ENCODE measurements at places on chromosomes 12 and 14. TPM values are rescaled to one million over a fixed set of nuclear protein-coding genes. Genes with fewer than 3 reads are reported as not detected.

The PRH2 gene
- total RNA-seq = not detected

The MUCL1 gene
- not detected for total RNA-seq

The BEST3 gene
- total RNA-seq = not detected

The TMEM229B gene
- total RNA-seq = 2.0 TPM

The ZNF891 gene
- total RNA-seq = 1.7 TPM

The NOVA1 gene
- 7.9 TPM for total RNA-seq

The TMPRSS12 gene
- total RNA-seq = not detected

The APOLD1 gene
- 2.6 TPM for total RNA-seq

The PTPN21 gene
- 10.3 TPM for total RNA-seq

The PROX2 gene
- not detected for total RNA-seq

The PRPH gene
- 2.6 TPM for total RNA-seq

The FAIM2 gene
- 2.6 TPM for total RNA-seq

The MGAT4C gene
- total RNA-seq = not detected

The PRICKLE1 gene
- 3.6 TPM for total RNA-seq

The LBHD2 gene
- not detected for total RNA-seq

The GOLT1B gene
- total RNA-seq = 50.9 TPM

The AQP2 gene
- not detected for total RNA-seq

The LRRC43 gene
- 3.3 TPM for total RNA-seq

The CLEC4D gene
- total RNA-seq = not detected

The KCNH3 gene
- under 0.01 TPM for total RNA-seq

The CMA1 gene
- not detected for total RNA-seq

The RNU6-7 gene
- total RNA-seq = not detected

The MDGA2 gene
- under 0.01 TPM for total RNA-seq

The MYF5 gene
- not detected for total RNA-seq

The IFNG-AS1 gene
- not detected for total RNA-seq

The FOXM1 gene
- 2.8 TPM for total RNA-seq

The SLC39A2 gene
- total RNA-seq = not detected

The TNS2 gene
- total RNA-seq = 128 TPM

The PIANP gene
- 0.33 TPM for total RNA-seq

The APOF gene
- not detected for total RNA-seq

The PFKM gene
- 109 TPM for total RNA-seq

The PRKD1 gene
- total RNA-seq = 11.7 TPM

The RAD9B gene
- 0.29 TPM for total RNA-seq

The IRAK3 gene
- 10.8 TPM for total RNA-seq

The CDCA3 gene
- total RNA-seq = 3.3 TPM

The CCDC196 gene
- total RNA-seq = not detected

The TEAD4 gene
- 5.7 TPM for total RNA-seq

The NTN4 gene
- 11.1 TPM for total RNA-seq

The CLEC2A gene
- not detected for total RNA-seq

The CD163 gene
- total RNA-seq = not detected

The DACT1 gene
- total RNA-seq = 6.4 TPM

The RD3L gene
- total RNA-seq = not detected

The OR10G2 gene
- not detected for total RNA-seq

The HPD gene
- total RNA-seq = 1.3 TPM

The CLEC1A gene
- not detected for total RNA-seq

The ACSM4 gene
- not detected for total RNA-seq

The DCN gene
- total RNA-seq = 1,986 TPM

The SPTB gene
- total RNA-seq = under 0.01 TPM

The MORN3 gene
- total RNA-seq = 0.33 TPM

The CHURC1 gene
- 75.6 TPM for total RNA-seq

Measured in smooth muscle cell of trachea (primary cell).